8988T (cell line): ENCODE measurements at places on chromosomes 12 and 14.

DNA sequence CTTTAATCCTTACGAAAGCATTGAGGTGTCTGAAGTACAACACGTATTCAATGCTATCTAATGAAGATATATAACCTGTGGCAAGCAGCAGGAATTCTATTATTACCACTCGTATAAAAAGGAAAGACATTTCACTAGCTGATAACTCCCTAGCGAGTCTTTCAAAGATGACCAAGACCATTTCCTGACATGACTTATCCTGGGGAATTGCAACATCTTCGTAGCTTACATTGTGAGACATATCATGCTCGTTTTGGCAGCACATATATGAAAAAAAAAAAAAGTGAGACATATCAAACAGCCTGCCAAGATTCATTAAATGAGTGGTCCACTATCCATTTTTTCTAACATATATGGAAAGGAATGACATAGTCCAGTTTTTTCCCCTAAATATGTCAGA lies 337.0 kb downstream of the FSCB start:
- DNase-seq: no peak

GRCh38 chr12:103748875-103749274 lies 92.2 kb downstream of the NT5DC3 start:
- DNase-seq: no peak

DNA sequence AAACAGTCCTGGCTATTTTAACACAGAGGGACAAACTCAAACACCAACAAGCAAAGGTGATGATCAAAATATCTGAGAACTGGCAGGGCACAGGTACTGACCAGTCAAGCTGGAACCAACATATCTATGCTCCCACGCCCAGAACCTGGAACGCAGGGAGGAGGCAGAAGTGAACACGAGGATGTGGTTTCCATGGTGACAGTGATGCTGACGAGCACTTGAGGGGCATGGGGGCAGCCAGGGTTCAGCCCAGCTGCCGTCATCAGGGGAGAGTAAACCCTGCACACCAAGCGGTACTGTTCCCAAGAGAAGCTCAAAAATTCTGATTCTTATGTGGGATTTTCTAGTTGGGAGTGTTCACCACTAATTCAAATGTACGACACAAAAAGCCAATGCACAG lies 113.6 kb upstream of the SFSWAP start:
- no peak for DNase-seq

DNA sequence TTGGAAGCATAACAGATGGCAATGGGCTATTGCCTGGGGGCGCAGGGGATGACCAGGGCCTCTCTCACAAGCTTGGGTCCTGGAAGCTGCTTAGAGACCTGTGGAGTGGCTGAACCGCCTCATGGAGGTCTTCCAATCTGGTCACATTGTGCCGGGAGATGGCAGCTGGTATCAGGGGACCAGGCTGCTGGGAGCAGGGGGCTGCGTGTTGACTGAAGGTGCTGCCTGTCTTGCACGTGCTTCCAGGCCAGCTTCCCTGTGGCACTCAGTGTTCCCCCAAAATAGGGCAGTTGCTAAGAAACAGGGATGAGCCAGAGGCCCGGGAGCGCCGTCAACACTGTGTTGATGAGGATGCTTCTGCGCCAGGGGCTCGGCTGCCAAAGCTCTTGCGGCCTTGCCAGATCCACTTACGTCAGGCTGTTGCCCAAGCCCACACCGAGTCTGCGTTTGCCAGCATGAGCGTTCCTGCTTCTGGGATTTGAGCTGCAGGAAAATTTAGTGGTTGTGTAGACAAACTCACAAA lies 39.8 kb downstream of the ELK3 start:
- DNase-seq: no peak

DNA sequence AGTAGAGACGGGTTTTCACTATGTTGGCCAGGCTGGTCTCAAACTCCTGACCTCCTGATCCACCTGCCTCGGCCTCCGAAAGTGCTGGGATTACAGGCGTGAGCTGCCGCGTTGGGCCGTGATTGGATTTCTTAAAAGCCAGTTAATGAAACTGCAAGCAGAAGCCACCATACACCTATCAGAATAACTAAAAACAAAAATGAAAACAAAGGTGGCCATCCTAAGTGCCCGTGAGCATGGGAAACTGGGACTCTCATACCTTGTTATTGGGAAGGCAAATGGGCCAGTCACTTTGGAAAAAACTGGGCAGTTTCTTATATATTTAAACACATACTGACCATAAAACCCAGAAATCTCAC lies 7.7 kb upstream of the TCTN1 start:
- DNase-seq: no peak

- DNase-seq: no peak
These were observed 151.1 kb downstream of the CEP83 start for GRCh38 chr12:94308612-94309011.

DNA sequence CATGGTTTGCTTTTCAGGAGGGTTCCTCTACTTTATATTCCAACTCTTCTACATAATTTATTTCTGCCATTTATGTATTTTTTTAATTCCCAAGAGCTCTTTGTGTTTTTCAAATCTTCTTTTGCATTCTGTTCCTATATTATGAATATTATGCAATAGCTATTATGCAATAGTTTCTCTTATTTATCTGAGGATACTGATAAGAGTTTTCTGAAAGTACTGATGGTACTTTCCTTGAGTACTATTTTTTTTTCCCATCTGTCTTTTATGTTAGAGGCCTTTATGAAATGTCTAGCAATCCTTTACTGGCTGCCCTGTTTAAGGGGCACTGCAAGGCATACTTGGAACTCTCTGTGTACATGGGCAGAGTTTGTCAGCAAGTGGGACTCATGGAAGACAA lies 93.4 kb downstream of the SLC41A2 start:
- no peak for DNase-seq

- peak; percentile 82 for DNase-seq
These were observed 236.0 kb downstream of the BCL11B start for GRCh38 chr14:99035712-99036610.
